ENCODE measurements at places on chromosomes 5 and 9.

- DNase-seq: no peak
These were observed 100.3 kb upstream of the SPIN1 start for GRCh38 chr9:88287972-88288371.

DNA sequence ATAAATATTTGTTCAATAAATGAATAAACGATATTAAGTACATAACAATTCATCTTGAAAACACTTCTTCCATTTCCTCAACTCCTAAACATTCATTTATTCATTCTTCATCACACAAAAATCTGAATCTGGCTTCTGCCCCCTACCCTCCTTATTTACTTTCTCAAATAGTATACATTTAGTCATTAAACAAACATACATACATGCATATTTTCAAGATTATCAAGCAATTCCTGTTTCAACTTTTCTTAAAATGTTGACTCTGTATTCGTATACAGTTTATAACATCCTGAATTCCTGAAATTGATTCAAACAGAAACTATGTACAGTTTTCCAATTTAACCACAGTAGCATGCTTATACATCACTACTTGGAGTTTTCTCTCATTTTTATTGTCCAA lies 129.0 kb downstream of the MUSK start:
- no peak for DNase-seq

DNA sequence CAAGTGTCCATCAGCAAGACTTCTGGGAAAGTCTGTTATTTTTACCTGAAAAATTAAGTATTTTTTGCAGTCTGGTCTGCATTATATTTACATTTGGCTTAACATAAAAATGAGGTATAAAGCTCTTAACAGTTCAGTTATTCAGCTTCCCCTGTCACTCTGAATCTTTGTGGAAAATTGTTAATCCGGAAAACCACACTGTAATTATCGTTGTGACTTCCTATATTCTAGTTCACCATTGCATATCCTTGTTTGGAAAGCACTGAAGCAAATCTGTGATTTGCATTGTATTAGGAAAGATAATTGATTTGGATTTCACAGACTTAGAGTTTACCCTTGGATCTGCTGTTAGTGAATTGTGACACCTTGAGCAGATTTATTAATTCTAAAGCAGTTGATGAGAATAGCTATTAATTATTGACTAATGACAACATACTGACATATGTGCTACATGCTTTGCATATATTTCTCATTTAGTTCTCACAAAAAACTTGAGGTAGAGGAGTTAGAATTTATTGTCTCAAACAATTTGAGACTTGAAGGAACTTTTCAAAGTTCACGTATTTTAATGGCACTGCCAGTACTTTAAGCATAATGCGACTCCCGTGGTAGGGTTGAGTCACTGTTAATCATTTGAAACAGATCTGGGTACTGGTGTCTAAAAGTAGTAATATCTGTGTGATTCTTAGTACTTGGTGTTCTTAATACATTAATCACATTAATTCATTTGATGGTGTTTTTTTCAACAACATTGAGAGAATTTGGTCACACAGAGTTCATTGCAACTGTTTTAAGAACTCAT lies 71.8 kb upstream of the LRRC70 start:
- DNase-seq: no peak

DNA sequence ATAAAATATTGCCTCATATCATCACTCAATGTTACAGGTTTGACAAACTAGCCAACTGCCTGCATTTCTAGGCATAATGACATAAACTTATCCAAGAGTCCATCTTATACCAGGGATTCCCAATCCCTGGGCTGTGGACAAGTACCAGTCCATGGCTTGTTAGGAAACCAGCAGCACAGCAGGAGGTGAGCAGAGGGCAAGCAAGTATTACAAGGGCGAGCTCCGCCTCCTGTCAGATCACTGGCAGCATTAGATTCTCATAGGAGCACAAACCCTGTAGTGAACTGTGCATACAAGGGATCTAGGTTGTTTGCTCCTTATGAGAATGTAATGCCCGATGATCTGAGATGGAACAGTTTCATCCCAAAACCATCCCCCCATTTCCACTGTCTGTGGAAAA lies 144.9 kb downstream of the PRKACG start:
- no peak for DNase-seq

DNA sequence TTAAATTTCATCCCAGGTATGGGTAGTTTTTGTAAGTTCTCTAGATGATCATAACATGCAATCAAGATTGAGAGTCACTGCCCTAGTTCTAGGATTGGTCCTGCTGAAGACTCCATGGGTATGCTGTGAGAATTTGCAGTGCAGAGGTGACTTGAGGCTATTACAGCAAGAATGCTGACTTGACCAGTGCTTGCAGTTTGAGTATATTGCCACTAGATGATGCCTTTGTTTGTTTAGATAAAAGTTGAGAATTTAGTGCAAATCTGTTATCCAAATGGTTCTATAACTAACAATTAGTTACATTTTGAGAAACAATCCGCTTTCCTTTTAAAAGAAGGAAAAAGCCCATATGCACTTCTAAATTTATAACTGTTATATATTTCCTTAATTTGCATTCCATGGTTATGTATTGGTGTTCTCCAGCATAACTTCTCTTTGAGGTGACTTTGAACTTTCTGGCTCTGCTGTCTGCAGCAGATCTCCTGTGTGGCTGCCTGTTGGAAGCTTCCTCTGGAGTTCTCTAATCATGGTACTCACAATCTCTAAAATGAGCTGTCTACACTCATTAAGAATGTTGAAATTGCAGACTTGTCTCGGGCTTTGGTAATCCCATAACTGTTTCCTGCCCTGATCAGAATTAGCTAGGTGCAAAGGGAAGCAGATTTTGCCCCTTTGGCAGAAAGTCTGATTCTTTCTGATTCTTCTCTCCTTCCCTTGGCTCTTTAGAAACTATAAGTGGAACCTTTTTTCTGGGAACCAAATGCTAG lies 24.9 kb downstream of the MELK start:
- no peak for DNase-seq

GRCh38 chr9:136175616-136176197 lies 29.2 kb downstream of the LHX3 start:
- no peak for DNase-seq

DNA sequence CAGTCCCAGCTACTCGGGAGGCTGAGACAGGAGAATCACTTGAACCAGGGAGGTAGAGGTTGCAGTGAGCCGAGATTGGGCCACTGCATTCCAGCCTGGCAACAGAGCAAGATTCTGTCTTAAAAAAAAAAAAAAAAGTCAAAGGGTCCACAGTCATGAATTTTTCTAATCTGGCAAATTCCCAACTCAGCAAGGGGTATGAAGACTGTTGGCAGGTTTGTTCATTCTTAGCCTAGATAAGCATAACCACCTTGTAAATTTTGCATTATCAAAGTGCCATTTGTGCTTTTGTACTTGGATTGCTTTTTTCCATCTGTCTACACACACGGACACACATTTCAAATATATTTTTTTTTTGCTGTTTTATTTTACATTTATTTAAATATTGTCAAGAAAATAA lies 299.8 kb upstream of the NUDT12 start:
- DNase-seq: no peak

DNA sequence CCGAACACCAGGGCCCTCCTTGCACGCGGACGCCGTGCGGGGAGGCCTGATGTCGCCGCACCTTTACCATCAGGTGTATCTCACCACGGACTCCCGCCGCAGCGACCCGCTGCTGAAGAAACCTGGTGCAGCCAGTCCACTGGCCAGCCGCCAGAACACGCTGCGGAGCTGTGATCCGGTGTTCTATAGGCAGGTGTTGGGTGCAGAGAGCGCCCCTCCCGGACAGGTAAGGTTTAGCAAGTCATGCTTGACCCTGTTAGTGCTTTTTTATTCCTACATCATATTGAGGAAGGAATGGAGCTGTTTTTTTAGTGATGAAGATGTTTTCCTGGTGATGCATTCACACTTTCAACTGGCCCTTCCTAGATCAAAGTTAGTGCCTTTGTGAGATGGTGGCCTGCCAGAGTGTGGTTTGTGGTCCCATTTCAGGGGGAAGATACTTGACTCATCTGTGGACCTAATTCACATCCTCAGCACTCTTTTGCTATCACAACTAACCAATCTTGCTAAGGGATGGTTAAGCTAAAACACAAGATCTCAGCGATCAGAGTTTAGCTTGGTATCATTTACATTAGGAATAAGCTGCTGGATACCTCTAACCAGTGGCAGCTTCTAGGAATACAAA lies 2.7 kb downstream of the PCDHGC3 start:
- DNase-seq: no peak

GRCh38 chr9:85425153-85425611 lies 316.6 kb downstream of the AGTPBP1 start:
- peak; percentile 68 for DNase-seq

GRCh38 chr5:133389066-133389590 lies 223.2 kb downstream of the FSTL4 start:
- DNase-seq: no peak

GRCh38 chr5:77569409-77569808 lies 69.1 kb downstream of the OTP start:
- no peak for DNase-seq

DNA sequence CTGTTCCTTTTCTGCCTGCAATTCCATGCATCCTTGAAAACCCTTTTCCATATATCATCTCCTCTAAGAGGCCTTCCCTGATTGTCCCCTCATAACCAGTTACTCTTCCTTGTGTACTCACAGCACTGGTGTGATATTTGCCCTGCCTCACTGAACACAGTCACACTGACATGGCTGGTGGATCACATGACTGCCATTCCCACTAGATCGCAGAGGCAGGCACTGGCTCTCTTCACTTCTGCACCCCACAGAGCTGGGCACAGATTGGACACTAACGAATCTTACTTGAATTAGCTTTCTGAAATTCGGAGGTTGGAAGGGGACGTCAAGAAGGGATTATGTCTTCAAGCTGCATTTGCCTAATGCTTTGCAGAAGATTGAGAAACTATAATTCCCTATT lies 208.0 kb downstream of the PAPPA start:
- DNase-seq: no peak

DNA sequence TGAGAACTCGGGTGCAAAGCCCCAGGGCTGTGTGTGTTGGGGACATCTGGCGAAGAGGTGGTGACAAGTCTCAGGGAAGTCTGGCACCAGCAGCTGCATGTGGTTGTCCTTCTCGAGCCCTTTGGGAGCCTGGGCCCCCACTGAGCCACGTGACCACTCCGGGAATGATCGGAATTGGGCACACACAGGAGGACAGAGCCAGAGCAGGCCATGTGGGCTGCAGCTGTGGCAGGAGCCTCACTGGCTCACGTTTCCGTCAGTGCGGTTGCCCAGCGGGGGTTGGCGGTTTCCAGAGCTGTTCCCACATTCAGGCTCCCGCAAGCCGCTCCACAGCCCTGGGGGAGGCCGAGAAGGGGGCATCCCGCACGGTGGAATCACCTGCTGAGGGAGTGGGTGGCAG lies 6.8 kb upstream of the CEL start:
- no peak for DNase-seq

- DNase-seq: no peak
These were observed 92.4 kb upstream of the PRRC1 start for GRCh38 chr5:127425037-127425436.
